ENCODE measurements at places on chromosomes 5 and 9.
A peak's percentile ranks its signal among the peaks of the same experiment; 100 is the strongest.

GRCh38 chr9:89882930-89883361 is 278.1 kb downstream of the GADD45G start:
- no peak for DNase-seq

- no peak for DNase-seq
Measured at GRCh38 chr5:91277840-91278239, 105.3 kb downstream of the ARRDC3 start.

GRCh38 chr5:180333661-180334060 is 19.5 kb downstream of the GFPT2 start:
- no peak for DNase-seq

GRCh38 chr9:13603921-13604320 is 324.4 kb upstream of the MPDZ start:
- DNase-seq: no peak

- DNase-seq: no peak
Measured at GRCh38 chr9:114957558-114957957, 27.2 kb upstream of the TNFSF8 start.

DNA sequence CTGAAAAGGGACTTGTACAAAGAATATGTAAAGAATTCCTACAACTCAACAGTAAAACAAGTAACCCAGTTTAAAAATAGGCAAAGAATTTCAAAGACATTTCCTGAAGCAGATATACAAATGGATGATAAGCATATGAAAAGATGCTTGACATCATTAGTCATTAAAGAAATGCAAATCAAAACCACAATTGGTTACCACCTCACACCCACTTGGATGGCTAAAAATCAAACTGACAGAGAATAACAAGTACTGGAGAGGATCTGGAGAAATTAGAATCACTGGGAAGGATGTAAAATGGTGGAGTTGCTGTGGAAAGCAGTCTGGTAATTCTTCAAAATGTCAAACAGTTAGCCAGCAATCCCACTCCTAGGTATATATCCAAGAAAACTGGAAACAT is 12.5 kb upstream of the FOXE1 start:
- DNase-seq: no peak

DNA sequence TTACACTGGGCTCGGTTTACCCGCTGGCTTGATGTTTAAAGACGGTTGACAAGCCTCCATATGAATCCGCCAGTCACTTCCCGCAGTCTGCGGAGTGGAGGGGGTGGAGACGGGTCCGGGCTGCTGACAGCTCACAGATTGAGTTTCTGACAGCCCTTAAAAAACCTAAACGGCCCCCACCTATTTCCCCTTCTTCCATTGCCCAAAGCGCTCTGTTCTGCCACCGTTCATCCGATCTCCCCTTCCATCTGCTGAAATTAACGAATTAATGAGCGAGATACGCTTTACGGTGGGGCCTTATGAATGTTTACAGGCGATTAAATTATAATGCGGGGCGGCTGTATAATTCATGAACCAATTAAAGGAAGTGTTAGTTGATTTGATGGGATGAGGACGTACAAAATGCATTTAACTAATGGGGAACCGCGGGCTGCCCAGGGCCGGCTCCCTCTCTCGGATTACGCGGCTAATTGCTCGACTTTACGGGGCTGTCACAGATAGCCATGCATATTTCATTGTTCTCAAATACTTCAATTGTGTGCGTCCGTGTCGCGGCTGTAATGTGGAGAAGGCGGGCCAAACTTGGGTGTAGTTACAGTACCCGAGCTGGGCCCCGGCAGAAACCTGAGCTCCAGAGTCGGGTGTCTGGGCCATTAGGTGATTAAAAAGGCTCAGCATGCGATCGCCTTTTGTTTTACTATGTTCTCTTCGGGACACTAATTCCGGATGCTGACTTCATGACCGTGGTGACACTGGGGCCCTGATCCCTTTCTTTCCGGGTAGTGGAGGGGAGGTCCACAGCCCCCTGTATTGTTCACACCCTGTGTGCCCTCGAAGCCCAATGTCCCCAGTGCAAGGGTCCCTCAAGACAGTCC is 74.9 kb downstream of the GTF3C4 start:
- peak; percentile 57 for DNase-seq

DNA sequence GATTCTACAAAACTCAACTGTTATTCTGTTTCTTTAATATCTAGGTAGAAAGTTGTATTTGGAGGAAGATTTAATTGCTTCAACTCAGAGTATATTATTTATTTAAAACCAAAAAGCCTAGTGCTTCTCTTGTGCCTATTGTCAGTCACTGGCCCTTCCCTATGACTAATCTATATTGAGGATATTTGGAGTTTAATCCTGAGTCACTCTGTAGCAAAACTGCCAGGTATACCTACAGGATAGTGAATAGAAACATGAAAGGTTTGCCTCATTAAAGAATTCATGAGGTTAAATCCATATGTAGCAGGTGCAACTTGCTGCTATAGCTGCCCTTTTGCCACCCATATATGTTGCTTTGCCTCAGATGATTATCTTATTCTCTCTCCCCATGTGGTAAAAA is 15.1 kb downstream of the PLK2 start:
- no peak for DNase-seq

DNA sequence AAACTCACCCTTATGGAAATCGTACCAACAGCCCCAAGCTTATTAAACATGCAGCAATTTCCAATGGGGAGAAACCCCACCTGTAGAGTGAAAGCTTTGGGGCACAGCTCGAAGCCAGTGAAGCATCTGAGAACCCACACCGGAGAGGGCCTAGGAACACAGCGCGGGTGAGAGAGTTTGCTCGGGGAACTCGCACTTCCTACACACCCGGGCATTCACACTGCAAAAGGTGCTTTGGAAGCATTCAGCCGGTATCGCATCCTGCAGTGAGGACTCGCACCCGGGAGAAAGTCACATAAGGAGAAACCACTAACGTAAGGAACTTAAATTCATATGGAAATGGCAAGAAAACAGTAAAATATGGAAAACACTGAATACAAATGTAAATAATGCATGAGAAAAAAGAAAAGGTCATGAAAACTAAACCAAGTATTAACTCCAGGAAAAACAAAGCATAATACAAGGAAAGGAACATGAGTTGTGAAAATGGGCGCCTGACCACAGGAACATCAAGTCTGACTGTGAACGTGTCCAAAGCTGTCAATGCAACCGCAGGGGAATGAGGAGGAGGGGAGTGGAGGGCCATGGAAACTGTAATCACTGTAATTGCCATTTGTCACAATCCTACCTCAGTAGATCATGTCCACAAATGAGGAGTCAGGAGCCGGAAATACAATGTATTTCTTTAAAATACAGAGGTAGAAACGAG is 28.7 kb downstream of the CAMSAP1 start:
- DNase-seq: no peak

DNA sequence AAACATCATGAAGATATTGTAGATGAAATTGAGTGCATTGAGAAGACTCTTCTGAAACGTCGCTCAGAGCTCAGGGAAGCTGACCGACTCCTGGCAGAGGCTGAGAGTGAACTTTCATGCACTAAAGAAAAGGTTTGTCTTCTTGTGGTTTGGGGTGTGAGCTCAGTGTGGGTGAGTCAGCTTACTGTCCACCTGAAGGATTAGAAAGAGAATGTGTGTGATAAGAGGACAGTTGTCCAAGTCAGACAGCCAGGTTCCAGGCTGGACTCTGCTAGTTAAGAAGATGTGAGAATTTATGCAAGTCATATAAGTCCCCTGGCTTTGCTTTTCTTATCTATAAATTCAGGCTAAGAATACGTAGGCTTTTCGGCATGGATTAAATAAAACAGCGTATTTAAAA is 46.9 kb downstream of the RAB14 start:
- DNase-seq: no peak

DNA sequence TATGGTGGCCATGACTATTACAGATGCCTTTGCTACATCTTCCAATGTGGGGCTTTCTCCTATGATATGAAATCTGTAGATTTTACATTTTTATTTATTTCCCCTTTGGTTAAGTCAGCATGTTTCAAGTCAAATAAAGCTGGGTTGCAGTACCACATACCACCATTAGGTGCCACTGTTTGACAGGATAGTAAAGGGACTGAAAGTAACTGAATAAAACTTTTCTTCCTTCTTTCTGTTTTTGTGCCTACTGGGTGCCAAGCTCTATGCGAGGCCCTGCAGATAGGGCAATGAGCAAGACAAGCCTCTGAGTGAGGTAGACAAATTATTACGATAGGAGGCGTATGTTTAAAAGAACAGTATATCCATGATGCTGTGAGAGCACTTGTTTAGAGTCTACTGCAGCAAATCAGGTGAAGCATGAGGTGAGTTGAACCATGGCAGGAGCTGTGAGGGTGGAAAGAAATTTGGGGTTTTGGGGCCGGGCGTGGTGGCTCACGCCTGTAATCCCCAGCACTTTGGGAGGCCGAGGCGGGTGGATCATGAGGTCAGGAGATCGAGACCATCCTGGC is 64.8 kb downstream of the GDNF start:
- DNase-seq: no peak

GRCh38 chr9:72390907-72391306 is 25.9 kb upstream of the ZFAND5 start:
- no peak for DNase-seq

DNA sequence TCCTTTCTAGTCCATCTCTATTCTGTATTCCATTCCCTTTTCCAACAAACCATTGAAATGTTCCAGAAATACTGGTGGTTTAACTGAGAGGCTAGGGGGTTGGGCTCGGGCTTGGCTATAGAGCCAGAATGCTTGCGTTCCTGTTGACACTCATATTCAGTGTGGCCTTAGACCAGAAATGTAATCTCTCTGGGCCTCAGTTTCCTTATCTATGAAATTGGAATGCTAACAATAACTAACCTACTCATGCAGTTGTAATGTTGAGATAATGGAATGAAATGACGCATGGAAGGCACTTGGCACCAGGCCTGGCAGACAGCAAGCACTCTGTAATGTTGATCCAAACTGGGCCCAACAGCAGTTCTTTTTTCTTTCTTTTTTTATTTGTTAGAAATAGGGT is 26.8 kb downstream of the JADE2 start:
- DNase-seq: no peak

DNA sequence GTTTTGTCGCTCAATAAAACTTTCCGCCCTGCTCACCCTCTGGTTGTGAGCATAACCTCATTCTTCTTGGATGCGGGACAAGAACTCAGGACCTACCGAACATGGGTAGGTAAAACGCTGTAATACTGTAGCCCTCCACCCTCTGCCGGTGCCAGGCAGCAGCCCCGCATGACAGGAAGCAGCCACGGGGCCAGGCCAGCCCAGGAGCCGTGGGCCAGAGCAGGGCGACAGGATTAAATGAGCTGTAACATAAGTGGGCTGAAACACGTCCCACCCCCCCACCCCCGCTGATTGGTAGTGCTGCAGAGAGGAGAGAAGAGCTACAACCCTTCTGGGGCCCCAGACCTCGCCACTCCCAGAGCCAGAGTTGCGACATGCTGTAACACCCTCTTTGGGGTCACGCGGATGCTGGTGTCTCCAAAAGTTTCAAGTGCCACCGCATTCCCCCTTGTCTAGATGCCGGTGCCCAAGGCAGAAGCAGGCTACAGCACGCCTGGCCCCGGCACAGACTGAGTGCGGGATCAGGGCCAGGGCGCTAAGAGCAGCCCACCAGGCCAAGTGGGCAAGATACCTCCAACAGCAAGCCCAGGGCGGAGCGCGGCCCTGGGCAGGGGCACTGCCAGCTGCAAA is 81.8 kb downstream of the FBXW11 start:
- no peak for DNase-seq

DNA sequence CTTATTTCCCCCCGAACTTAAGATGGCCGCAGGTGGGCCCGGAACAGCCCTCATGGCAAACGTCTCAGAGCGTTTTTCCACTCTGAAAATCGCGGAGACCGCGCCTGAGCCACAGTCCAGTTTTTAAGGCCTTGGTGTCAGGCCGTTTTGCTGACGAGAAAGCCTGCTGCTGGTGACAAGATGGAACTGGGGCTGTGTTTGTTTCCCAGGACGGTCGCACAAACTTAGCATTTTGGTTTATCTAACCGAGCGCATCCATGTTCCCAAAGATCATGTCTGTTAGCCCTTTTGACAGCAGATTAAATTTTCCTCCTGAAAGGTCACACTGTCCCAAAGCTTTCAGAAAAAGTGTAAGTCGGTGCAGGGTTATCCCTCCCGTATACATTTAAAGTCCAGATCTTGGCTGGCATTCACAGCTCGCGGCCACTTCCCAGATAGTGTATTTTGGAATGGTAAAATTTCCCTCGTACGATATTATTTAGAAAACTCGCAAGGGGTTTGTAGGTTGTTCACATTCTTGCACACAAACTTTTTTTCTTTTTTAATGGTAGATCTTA is 812 bp downstream of the SREK1 start:
- peak; percentile 53 for DNase-seq

- no peak for DNase-seq
Measured at GRCh38 chr5:143695244-143695864, 116.6 kb upstream of the HMHB1 start.

GRCh38 chr9:88920645-88921044 is 70.6 kb upstream of the S1PR3 start:
- no peak for DNase-seq

GRCh38 chr5:137636830-137637714 is 98.8 kb downstream of the KLHL3 start:
- DNase-seq: no peak

DNA sequence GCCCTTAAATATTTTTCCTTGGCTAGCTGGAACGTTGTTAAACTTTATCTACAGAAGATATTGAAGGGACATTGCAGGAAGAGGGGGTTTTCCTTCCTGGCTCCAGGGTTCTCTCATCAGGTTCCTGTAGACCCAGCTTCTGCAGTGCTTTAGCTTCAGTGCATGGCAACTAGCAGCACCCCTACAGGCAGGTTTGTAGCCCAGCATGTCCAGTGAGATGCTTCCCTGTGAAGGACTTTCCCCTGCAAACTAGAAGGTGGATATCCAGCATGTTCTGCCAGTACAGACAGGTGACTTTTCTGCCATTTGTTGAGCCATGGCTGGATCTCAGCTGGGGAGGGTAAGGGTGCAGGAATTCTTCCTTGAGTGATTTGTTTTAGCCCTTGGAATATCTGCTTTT is 10.4 kb downstream of the CCL28 start:
- DNase-seq: peak; percentile 26

DNA sequence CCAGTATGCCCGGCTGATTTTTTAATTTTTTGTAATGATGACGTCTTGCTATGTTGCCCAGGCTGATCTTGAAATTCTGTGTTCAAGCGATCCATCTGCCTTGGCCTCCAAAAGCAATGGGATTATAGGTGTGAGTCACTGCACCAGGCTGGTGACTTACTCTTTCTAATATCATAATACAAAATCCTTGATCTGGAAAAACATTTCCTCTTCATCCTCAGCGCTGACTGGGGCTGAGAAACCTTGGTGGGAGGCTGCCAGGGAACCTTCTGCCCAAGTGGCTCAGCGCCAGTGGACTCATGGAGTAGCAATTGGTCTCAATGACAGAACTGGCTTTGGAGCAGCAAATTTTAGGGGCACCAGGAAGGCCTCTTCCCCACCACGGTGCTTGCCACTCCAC is 17.5 kb upstream of the SEMA4D start:
- DNase-seq: no peak

- no peak for DNase-seq
Measured at GRCh38 chr9:92151691-92152393, 36.6 kb upstream of the SPTLC1 start.

GRCh38 chr5:141560725-141561483 is 57.9 kb downstream of the DIAPH1 start:
- DNase-seq: peak; percentile 98

Measured in NCI-H748 treated with DMSO at 0.1 percent for 48 hours (cell line).